Stimulated activated naive CD8-positive, alpha-beta T cell treated with anti-CD3 and anti-CD28 coated beads, Interleukin-15, amount 100 ng/mL, for 72 hours (primary cell): ENCODE measurements at places on chromosomes 2 and 18.

DNA sequence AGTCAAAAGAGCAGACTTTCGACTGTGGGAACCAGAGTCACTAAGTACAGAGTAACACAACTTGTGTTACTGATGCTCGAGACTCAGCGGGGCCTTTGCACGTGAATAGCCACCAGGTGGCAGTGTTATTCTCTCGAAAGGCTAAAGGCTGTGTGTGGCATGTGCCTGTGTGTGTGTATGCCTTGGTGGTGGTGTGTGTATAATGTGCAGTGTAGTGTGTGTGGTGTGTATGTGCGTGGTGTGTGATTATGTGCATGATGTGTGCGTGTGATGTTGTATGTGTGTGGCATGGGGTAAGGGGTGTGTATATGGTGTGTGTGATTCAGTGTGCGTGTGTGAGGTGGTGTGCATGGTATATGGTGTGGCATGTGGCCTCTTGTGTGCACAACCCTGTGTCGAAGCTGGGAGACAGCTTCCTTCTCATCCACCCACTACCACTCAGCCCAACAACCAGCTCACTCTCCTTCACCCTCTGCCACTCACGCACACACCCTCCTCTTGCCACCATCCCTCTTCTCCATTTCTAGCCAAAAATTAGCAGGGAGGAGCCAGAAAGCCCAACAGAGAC, 83.0 kb upstream of the ZNF532 start:
- peak; percentile 63 for DNase-seq

DNA sequence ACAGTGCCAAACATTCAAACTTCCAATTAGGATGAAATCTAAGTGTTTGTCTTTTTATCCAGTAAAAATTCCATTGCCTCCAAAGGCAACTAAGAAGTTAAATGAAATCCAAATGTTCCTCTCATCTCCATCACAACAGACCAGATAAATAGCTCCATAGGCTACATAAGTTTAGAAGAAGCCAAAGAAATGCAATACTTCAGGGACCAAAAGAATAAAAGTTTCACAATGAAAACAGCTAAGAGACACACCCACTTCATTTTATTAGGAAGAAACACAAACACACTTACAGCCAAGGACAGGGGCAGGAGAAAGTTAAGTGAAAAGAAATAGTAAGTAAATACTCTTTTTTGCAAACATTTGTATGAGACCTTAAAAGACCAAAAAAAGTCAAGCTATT, 88.5 kb upstream of the CCDC150 start:
- no peak for DNase-seq

DNA sequence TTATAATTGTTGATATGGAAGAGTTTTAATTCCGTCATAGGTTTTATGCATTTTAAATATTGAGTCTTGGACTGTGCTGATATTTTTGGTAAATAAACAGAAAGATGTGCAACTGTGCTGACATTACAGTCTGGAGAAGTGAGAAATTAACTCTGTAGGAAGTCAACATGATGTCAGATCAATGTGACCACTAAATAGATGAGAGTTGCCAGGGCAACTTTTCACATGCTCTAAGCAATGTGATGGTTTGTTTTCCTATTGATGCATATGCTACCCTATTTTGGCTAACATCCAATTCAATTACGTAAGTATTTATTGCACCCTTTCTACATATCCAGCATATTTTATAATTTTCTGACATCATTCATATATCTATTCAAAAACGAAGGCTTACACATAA, 1109.3 kb downstream of the TSN start:
- DNase-seq: no peak

DNA sequence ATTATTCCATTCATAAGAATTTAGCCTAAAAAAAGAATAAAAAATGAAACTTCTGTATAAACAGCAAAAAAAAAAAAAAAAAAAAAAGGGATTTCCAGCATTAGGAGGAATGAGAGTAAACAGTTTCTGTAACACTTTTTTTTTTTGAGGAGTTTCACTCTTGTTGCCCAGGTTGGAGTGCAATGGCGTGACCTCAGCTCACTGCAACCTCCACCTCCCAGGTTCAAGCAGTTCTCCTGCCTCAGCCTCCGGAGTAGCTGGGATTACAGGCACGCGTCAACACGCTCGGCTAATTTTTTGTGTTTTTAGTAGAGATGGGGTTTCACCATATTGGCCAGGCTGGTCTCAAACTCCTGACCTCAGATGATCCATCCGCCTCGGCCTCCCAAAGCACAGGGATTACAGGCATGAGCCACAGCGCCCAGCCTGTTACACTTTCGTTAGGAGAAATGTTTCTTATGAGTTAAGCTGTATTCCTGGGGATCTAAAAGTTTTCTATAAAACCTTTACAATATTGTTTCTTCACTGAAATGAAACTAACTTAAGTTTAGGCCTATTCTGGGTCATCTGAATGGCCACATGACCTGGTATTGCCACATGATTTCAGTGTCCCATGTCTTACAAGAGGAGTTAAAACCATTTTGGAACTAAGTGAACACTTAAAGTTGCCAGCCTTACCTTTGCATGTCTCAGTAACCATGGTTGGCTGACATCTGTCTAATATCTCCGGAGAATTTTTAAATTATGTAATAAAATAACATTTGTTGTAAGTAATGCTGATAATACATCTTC, 17.5 kb downstream of the SMAD2 start:
- no peak for DNase-seq

DNA sequence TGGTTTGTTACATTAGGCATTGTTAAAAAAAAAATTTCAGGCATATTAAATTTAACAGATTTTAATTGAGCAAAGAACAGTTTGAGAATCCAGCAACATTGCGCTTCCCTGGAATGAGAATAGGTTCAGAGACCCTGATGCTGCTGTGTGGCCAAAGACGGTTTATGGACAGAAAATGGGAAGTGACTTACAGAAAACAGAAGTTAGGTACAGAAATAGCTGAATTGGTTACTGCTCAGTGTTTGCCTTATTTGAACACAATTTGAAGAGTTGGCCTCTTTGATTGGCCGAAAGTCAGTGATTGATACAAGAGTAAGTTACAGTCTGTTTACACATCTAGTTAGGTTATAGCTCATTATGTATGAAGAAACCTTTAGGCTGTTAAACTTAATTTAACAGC, 6.0 kb upstream of the NEDD4L start:
- no peak for DNase-seq

- DNase-seq: no peak
Observed at GRCh38 chr2:26767129-26767528, 3.0 kb downstream of the SLC35F6 start.

DNA sequence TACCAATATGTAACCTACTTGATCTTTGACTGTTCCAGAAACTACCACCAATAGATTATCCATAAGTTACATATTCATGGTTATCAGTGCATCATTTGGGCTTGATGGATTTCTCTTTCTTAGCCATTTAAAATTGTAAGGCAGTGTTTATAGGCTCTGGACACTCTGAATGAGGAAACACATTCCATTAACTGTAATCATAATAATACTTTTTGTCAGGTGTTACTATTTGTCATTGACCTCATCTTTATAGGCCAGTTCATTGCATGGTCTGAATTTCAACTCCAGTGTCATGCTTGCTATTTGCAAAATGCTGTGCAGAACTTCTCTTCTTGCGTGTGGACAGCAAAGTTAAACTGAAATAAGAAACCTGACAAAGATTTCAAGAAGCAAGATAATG, 1340.2 kb upstream of the ZEB2 start:
- no peak for DNase-seq

- DNase-seq: no peak
Observed at GRCh38 chr18:73777356-73778031, 370.1 kb downstream of the FBXO15 start.

DNA sequence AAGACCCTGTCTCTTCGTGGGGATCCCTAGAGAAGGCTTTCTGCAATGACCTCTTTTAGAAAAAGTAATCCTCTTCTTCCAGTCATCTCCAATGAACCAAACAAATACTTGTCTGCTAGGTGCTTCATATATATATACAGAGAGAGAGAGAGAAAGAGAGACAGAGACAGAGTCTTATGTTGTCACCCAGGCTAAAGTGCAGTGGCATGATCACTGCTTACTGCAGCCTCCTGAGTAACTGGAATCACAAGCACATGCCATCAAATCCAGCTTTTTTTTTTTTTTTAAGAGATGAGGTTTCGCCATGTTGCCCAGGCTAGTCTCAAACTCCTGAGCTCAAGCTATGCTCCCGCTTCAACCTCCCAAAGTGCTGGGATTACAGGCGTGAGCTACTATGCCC, 18.6 kb upstream of the PKDCC start:
- DNase-seq: no peak

GRCh38 chr2:20675701-20676352, 8.9 kb downstream of the GDF7 start:
- DNase-seq: no peak

DNA sequence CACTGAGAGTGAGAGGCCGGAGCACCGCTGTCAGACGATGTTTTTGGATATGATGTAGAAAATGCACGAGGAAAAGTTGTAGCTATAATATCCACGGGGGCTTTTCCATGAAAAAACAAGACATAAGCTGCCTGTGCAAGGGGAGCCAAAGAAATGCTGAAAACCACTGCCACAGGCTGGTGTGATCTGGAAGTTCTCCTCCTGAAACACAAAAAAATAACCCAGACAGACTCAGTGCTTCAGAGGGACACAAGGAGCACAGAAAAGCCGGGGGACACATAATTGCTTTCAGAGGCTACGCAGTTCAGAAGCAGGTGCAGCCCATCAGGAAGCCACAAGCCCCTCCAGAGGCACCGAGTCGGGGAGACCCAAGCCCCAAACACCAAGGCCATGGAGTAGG, 98.2 kb downstream of the ZNF516 start:
- DNase-seq: no peak

DNA sequence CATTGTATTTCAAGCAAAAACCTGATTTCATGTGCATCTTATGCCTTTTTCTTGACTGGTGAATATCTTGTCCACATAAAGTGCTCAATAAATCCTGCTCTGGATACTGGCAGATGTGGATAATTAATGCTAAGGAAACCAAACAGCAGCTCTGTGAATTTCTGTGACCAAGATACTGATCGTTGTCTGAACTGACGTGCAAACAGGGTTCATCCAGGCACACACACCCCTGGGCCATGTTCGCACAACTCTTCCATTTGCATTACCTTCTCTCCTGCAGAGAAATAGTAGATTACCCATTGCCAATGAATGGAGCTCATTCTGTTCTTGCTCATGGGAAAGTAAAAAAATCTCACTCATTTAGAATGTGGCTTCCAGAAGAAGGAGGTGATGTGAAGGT, 316.2 kb upstream of the TRIB2 start:
- no peak for DNase-seq

DNA sequence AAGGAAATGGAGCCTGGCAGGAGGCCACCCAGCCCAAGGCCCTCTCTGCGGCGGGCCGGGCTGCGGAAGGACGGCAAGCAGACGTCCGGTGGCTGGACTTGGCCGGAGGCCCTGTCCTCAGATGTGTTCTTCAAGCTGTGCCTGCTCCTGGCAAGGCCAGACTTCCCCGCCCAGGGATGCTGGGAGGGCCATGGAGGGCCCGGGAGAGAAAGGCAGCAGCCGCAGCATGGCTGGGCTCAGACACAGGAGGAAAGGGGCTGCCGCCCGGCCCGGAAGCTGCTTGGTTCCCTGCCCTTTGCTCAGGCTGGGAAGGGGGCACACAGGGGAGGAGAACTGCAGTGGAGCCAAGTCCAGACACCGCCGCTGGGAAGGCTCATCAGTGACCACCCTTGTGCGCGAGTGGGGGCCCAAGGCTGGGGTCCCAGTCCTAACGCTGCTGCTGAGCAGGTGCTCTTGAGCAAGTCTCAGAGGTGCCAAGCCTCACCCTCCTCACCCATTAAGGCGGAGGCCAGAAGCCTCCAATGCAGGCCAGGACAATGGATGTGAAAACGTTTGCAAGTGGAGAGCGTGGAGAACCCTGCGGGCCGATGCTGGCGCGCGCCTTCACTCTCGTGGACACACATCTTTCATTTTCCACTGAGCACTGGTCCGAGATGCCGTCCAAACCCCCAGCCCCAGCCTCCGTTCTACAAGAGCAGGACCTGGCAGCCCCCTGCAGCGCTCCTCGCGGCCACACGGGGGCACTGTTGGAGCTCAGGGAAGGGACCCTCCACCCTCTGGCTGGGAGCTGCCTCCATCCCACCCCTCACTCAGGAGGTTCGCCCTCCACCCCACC, 7.9 kb downstream of the CROCC2 start:
- peak; percentile 66 for DNase-seq

DNA sequence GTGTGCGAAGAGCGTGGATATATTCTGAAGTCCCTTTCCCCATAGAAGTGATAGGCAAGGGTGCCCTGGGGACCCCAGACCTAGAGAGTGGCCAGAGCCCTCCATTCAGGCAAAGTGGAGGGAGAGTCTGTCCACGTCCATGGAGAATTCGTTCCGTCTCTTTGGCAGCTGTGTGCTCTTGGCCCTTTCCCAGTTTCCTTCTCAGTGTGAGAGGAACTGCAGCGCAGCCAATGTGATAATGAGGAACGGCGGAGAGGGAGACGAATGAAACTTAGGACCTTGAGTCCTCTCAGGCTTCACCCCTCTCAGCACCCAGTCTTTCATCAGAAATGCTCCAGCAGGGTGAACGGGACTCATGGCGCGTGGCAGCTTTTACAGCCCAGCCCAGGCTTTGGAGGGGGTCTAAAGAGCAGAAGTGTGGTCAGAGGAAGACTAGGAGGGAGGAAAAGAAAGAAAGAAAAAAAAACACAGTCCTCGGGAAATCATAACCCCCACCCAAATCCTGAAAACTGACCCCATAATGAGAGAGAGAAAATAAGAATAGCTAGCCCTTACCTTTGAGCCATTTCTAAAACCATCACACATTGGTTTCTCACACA, 95.0 kb upstream of the RIOK3 start:
- DNase-seq: no peak

- DNase-seq: no peak
Observed at GRCh38 chr2:112813280-112813966, 23.2 kb downstream of the IL1B start.

GRCh38 chr18:68960355-68960754, 162.5 kb downstream of the CCDC102B start:
- DNase-seq: no peak

DNA sequence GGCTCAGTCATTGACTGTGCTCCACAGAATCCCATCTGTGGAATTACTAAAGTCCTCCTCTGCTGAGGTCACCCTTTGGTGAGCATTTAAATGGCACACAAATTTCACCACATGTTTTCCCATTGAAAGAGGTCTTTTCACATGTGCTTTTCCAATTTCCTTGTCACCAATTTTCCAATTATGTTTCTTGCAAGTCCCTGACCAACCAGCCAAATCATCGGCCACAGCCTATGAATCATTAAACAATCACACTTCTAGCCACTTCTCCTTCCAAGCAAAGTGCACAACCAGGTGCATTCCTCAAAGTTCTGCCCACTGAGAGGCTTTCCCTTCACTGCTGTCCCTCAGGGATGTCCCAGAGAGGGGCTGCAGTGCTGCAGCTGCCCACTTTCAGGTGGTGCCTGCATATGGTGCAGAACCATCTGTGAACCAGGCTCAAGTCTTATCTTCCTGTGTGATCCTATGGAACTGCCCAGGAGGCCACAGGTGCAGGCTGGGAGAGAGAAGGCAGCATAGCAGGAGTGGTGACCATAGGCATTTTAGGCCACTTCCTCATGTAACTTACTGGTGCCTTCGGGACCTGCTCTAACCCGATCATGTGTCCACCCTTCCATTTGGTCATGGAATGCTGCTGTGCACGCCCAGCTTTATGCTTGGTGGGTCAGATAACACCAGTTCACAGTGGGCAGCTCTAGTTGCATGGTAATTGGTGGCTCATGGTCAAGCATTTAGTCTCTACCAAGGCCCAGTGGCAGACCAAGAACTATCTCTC, 153.0 kb downstream of the SEPTIN10 start:
- DNase-seq: no peak

- DNase-seq: no peak
Observed at GRCh38 chr18:49446481-49446880, 14.0 kb downstream of the DYM start.

GRCh38 chr2:210072493-210072892, 70.1 kb downstream of the RPE start:
- no peak for DNase-seq
